ENCODE measurements at places on chromosomes 3 and 15.

DNA sequence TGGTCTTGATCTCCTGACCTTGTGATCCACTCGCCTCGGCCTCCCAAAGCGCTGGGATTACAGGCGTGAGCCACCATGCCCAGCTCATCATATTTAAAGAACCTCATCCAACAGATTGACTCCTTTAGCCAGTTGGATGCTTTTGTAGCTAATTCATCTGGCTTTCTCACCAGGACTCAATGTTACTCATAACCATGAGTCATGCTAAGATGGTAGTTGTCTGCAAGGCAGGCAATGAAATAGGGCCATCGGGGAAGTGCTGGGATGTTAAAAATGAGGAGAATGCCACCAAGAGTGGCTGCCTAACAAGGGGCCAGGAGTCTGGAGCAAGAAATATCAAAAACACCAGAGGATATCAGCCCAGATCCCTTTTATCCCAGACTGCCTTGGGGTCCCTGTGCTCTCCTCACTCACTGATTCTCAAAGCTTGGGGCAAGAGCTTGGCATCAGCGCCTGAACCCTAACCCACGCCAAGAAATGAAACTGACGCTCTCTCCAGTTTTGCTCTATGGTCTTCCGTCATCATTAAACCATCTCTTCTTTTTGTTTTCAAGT, 7.4 kb upstream of the PCOLCE2 start:
- no peak for DNase-seq

GRCh38 chr3:127237835-127238234, 44.9 kb downstream of the PRR23E start:
- no peak for DNase-seq

GRCh38 chr3:180909369-180910127, 2.9 kb upstream of the FXR1 start:
- DNase-seq: no peak

- DNase-seq: no peak
Observed at GRCh38 chr15:64905119-64905831, 6.4 kb upstream of the ANKDD1A start.

DNA sequence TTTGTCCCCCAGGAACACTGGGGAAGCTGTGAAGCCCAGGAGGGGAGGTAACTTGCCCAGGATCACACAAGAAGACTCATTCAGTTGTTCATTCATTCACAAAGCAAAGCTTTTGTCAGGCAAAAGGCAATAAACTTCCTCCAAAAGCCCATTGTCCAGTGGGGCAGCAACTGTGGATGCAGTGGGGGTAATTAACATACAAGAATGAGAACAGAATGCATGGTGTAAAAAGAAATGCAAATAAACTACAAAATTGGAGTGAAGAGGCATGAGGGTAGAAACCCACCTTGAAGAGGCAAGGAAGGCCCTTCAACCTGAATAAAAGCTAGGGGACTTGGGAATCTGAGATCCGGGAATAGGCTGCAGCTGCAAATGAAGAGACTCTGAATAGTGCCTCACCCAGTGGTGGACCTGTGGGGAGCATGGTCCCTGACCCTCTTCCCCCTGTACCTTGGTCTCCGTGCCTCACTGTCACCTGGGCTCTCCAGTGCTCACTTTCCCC, 363.6 kb downstream of the CLSTN2 start:
- no peak for DNase-seq

GRCh38 chr3:54771050-54771449, 156.8 kb downstream of the LRTM1 start:
- no peak for DNase-seq

DNA sequence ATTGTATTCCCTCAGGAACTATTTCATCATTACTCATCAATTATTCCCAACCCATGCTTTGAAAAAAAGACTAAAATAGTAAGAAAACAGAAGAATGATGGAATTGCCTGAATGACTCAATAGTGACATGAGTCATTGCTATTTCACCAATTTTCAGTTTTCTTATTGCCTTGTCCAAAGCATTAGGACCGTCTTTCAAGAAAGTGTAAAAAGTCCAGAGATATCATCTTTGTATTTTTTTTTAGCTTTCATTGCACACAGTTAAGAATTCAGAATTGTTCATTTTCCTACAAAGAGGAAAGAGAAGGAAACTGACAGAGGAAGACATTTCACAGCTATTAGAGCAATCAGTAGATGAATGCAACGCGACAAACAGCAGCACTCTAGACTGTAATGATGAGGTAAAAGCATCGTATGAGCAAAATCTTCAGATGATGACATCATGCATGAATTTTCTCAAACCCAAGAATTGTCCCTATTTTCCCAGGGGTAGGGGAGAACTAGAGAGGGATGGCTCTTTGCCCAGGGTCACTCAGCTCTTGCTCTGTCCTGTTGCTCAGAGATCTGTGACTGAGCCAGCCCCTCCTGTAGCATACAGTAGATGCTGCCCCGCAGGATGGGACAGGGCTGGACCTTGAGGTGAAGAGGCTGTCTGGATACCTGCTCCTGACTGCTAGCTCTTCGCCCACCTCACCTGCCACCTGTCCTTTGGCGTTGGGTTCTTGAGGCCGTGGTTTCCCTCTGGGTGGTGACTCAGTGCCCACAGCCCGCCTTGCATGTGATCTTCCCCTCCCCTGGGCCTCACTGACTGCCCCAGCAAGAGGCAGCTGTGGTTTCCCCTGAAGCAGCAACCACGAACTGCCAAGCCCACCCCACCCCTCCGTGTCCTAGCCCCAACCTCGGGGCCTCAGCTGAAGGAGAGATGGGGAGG, 84.8 kb downstream of the PPCDC start:
- no peak for DNase-seq

All from NCI-H1930 (cell line).